ENCODE measurements at places on chromosomes 3 and 15.

GRCh38 chr3:177928172-177928873 is 607.9 kb upstream of the KCNMB2 start:
- DNase-seq = no peak

GRCh38 chr15:74828835-74829234 is 2.4 kb downstream of the CPLX3 start:
- no peak for DNase-seq

DNA sequence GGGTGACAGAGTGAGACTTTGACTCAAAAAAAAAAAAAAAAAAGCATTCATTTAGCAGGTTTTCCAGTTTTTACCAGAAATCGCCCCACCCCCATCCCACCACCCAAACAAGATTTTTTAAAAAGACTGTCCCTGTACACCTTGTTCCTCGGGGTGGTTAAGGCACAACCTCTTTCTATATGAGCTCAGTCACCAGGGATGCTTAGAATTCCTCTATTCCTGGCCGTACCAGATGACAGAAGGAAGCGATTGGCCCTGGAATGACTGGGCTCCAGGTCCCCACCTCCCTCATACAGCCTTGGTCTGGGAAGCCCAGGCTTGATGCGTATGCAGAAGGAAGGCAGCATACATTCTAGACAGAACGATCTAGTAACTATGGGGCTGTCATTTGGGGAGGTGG is 25.6 kb downstream of the IDH2 start:
- DNase-seq = no peak

- no peak for DNase-seq
Measured at GRCh38 chr15:81914734-81915256, 131.0 kb downstream of the MEX3B start.

DNA sequence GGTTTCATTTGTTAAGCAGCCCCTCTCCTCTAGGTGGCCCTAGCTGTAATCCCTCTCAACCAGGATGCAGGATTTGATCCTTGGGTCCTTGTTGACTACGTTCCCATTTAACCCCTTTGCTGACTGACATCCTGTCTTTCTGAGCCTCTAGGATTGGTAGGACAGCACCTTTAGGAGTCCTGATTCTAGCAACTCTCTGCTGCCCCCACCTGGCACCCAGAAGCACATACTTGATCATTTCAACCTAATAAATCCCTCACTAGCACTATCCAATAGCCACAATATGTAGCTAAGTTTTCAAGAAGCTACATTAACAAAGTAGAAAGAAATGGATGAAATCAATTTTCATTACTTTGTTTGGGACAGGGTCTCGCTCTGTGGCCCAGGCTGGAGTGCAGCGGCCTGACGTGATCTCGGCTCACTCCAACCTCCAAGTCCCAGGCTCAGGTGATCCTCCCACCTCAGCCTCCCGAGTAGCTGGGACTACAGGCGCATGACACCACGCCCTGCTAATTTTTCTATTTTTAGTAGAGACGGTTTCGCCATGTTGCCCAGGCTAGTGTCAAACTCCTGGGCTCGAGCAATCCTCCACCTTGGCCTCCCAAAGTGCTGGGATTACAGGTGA is 28.3 kb downstream of the RSL24D1 start:
- DNase-seq = peak; percentile 33

- DNase-seq = no peak
Measured at GRCh38 chr3:14042680-14043079, 82.0 kb downstream of the CHCHD4 start.

DNA sequence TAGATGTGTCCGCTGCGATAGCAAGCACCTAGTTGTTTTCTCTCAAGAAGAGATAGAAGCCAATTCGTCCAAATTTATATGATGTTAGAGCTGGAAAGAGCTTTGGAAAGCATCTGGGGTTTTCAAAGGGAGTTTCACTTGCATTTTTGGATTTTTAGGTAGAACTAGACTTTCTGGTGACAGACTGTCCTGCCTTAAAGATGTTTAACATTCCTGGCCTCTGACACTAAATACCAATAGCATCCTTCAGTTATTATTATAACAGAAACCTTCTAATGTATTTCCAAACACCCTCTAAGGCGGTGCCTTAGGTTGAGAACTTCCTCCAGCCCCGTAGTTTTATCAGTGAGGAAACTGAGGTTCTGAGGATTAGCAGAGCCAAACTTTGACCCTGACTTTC is 305.3 kb downstream of the SATB1 start:
- no peak for DNase-seq

DNA sequence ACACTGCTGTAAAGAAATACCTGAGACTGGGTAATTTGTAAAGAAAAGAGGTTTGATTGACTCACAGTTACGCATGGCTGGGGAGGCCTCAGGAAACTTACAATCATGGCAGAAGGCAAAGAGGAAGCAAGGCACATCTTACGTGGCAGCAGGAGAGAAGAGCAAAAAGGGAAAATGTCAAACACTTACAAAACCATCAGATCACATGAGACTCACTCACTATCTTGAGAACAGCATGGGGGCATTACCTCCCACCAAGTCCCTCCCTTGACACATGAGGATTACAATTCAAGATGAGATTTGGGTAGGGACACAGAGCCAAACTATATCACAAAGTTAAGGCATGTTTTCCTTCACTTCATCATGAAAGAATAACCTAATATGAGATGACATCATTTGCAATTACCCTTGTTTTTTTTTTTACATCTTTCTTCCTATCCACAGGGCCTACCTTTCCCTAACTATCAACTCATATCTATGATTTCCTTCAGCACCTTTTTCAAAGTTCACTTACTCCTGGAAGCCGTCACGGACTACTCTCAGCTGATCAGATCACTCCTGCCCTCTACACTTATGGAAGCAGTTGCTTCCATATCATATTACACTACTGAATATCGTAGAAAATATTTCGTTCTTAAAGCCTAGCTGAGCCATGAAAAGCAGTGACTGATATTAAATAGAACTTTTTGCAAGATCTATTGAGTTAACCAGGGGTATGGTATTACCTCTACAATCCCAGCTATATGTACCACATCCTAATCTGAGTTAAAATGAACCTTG is 25.5 kb upstream of the ATP8B4 start:
- DNase-seq = no peak

DNA sequence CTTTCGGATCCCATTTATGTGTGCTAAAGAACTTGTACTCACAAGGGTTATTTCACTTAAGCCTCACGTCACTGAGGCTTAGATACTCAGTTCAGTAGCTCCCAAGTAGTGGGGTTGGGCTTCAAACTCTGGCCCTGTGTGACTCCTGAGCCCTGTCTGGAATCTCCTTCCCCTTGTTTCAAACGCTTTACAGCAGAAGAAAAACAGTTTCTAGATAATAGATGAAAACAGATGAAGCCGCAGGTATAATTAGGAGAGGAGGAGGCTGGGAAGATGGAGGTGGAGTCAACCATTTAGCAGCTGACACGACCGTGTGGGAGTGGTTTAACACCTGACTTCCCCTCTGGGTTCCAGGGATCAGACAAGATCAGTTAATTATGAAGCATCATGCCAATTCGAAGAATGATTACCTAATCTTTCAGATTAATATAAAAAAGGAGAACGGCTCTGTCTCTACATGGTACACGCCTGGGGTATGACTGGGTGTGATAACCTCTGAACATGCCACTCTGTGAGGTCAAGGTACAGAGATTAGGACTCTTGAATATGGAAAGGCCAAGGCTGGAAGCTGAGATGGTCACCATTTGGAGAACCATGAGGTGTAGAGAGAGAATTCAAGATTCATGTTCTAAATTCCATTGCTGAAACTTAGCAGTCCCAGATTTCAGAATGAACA is 31.1 kb downstream of the TPM1 start:
- DNase-seq = no peak

DNA sequence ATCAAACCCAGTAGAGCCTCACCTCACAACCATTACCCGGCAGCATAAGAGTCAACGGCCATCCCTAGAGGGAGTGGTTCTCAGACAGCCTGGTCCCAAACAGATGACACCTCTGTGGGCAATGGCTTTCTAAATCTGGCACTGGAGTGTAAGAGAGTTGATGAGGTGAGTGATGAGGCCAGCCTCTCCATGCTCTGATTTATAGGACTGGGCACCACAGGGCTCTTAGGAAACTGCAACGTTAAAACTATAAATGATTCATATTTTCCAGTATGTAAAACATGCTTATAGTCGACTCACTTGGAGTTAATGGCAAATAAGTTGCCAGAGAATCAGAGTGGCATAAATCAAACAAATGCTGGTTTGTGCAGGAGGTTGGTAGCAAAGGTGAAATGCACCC is 187.7 kb downstream of the GREM1 start:
- no peak for DNase-seq

DNA sequence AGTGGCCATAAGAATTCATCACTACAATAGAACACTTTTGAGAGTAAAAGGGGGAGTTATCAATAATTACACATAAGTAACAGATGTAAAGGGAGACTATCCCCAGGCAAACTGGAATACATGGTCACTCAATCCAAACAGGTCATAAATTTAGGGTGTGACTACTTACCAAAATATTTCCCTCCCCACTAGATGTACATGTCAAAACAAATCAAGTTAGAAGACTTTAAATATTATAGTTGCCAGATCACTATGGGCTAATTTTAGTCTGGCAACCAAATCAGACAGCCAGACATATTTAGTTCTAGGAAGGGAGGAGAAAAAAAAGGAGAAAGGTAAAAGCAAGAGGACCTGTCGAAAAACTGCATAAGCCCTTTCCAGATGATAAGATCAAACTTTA is 23.1 kb downstream of the SLC24A5 start:
- DNase-seq = no peak

DNA sequence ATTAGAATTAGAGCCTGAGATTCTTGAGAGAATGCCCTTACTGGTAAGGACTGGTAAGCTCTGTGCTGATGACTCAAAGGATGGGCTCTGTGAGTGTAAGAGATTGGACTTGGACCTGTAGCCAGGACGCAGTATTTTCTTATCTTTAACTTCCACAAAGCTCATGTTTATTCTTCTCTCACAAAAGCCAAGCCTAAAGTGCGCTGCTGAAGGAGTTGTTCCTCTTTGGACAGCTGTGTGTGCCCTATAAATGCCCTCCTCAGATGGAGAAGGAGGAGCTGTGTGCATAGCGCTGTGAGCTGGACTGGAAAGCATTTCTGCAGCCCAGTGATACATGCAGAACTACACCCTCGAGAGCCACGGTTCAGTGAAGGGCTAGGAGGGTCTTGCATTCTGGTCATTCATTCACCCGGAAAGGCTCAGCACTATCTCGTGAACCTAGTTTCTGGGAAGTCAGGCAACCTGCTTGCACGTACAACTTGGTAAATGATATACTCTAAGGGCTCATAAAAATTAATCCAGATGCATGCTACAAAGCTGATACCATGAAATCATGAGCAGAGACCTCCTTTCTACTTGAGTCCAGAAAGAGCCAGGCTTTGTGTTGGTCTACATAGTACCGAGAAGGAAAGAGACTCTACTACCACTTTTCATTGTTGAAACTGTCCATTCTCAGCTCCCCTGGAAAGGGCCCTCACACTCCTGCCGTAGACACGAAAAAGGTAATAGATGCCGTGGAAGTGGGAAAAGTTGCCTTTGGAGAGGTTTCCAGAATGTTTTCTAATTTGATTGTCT is 103.0 kb upstream of the TBL1XR1 start:
- DNase-seq = no peak

DNA sequence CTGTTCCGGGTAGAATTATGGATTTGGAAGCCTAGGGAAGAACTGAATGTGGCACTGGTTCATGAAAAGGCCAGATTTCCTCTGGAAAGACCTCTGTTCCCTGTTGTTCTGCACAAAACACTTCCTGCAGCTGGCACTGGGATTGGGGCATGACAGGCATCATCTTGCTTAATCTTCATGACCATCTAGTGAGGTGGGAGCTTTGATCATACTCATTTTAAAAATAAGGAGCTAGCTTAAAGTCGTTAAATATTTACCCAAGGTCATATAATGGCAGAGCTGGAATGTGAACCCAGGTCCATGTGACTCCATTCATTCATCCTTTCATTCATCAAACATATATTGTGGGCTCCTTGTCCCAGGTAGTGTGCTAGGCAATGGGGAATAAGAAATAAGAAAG is 40.4 kb downstream of the EBLN2 start:
- no peak for DNase-seq

DNA sequence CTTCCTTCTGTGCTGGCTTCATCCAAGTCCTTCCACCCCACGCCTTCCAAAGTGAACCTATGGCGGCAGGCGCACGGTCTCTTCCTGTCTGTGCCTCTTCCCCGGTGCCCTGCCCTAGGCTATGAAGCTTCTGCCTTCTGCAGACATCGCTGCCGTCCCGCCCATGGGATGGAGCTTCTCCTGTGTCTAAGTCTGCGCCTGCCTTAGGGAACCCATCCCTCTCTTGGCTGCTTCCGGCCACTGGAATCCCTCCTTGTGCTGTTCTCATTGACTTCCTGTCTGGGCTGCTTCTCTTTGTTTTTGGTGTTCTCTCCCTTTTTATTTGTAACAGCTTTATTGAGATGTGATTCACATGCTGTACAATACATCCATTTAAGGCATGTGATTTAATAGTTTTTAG is 17.2 kb downstream of the CHCHD6 start:
- no peak for DNase-seq

- no peak for DNase-seq
Measured at GRCh38 chr3:157442729-157443128, 6.1 kb downstream of the PTX3 start.

GRCh38 chr3:88779482-88779881 is 327.9 kb upstream of the EPHA3 start:
- DNase-seq = no peak

DNA sequence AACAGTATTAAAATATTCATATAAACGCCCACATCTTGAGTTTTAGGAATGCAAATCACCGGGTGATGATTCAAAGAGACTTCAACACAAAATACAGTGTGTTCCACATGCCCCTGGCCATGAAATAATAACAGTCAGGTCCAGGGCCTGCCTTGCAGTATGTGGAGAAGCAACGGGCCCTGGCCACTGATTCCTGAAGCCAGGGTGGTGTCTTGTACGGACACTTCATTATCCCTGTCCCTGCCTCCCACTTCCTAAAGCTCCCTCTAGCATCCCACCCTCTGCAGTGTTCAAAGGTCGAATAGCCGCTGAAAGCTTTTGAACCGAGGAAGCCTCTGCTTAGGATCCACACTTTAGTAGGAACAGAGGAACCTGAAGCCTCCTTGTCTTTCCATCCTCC is 50.4 kb upstream of the PCSK6 start:
- DNase-seq = no peak

DNA sequence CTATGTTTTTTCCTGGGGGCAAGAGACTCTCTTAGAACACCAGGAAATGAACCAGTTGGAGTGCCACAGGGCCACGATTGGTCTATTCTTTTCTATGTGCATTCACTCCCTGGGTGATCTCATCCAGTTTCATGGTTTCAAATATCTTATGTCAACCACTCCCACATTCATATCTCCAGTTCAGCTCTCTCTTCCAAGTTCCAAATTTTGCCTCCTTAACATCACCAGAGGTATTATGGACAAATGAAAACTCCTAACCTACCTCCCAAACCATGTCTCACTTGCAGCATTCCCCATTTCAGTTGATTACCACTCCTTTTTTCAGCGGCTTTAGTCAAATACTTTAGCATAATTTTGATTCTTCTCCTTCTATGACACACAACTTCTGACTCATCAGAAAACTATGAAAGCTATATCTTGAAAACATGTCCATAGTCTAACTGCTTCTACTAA is 203.1 kb upstream of the SEMA6D start:
- DNase-seq = no peak
